ENCODE measurements at places on chromosomes 6 and 20. TPM values are rescaled to one million over a fixed set of nuclear protein-coding genes. Genes with fewer than 3 reads are reported as not detected.

DNA sequence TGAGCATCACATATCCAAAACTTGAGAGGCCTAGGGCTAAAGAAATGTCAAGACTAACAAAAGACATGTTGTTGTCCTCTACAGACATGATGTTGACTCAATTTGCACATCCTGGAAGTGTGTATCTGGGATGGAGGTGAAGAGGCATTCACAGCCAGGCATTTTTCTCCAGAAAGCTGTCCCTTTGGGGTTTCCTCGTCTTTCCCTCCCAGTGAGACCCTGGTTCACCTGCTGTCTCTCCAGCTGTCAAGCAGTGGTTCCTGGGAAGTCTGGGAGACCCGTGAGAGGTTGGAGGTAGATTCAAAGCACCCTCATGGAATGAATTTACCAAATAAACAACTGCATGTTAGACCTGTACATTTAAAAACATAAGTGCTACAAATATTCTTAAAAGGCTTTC is 32.1 kb downstream of the BACH2 start:
- H3K27ac ChIP-seq, result no peak overlapping the region
- no peak for DNase-seq
- no peaks in the 10 kb centered on the region for H3K36me3 ChIP-seq
- H3K27me3 ChIP-seq, result no peaks in the 10 kb centered on the region
- H3K4me1 ChIP-seq, result no peaks in the 10 kb centered on the region

- no peak overlapping the region for H3K4me3 ChIP-seq
- H3K27ac ChIP-seq, result peak overlapping the region; percentile 38
- no peak for DNase-seq
- no peaks in the 10 kb centered on the region for H3K27me3 ChIP-seq
- H3K4me1 ChIP-seq, result peaks cover 14% of the 10 kb centered on the region
These were observed 4.7 kb downstream of the GSTA4 start for GRCh38 chr6:52990342-52990741.

GTSF1L gene
- not detected for total RNA-seq

DNA sequence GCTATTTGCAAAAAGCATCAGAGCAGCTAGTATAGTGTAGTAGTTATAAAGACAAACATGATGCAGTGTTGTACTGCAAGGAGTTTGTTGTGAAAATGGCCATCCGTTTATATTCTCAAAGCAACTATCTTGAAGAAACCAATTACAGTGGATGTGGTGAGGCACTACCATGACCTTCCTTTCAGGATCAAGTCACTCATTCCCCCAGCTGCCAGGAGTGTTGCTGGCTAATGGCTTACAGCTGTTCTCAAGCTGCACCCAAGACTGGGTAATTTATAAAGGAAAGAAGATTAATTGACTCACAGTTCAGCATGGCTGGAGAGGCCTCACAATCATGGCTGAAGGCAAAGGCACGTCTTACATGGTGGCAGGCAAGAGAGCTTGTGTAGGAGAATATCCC is 29.0 kb downstream of the ADGRF4 start:
- no peak overlapping the region for H3K27ac ChIP-seq
- no peaks in the 10 kb centered on the region for H3K27me3 ChIP-seq
- H3K4me1 ChIP-seq, result no peaks in the 10 kb centered on the region
- no peak for DNase-seq
- H3K36me3 ChIP-seq, result no peaks in the 10 kb centered on the region

DNA sequence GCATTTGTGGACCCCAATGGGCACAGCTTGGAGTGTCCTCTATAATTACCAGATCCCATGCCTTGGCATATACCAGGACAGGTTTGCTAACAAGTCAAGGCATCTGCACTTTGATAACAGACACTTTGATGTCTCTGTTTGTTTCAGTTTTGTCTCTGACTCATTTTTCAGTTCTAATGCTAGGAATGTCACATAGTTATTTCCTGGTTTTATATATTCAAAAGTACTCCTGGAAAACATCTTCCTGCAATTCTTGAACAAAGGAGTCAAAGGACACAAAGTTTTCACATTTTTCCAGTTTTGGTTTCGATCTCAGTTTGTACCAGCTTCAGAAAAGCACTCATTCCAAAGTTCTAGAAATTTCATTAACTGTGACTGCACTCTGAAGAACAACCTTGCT is 188.1 kb downstream of the FOXC1 start:
- no peak overlapping the region for H3K27ac ChIP-seq
- no peaks in the 10 kb centered on the region for H3K36me3 ChIP-seq
- H3K4me1 ChIP-seq, result peaks cover 30% of the 10 kb centered on the region
- H3K4me3 ChIP-seq, result no peak overlapping the region

GRCh38 chr20:21262812-21263211 is 40.3 kb upstream of the XRN2 start:
- no peaks in the 10 kb centered on the region for H3K4me1 ChIP-seq
- no peak for DNase-seq
- H3K27me3 ChIP-seq, result no peaks in the 10 kb centered on the region
- no peaks in the 10 kb centered on the region for H3K36me3 ChIP-seq
- no peak overlapping the region for H3K4me3 ChIP-seq
- no peak overlapping the region for H3K27ac ChIP-seq

- no peak for DNase-seq
- no peak overlapping the region for H3K4me3 ChIP-seq
- H3K27ac ChIP-seq, result no peak overlapping the region
- H3K4me1 ChIP-seq, result peaks cover 8% of the 10 kb centered on the region
- no peaks in the 10 kb centered on the region for H3K27me3 ChIP-seq
These were observed 98.0 kb downstream of the EYA2 start for GRCh38 chr20:46992640-46993035.

DNA sequence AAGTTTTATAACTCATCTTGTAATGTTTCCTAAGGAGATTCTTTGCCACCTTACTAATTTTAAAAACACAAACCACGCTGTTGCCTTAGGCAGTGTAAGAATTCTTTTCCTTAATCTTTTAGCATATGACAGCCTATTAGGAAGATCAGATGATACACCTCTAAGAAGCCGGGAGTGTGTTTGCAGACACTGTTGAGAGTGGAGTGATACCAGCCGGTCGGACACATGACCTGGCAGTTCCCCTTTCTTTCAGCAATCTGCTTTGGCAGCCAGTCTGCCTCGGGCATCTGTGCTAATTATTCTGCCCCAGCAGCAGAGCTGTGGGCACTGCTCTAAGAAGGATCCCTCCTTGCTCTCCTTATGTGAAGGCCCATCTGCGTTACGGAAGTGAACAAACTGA is 50.9 kb downstream of the PLCB4 start:
- no peak for DNase-seq
- no peak overlapping the region for H3K27ac ChIP-seq
- no peaks in the 10 kb centered on the region for H3K36me3 ChIP-seq
- H3K27me3 ChIP-seq, result no peaks in the 10 kb centered on the region
- no peak overlapping the region for H3K4me3 ChIP-seq

Data from Caco-2 (cell line).